ENCODE measurements at places on chromosomes 16 and 17.

GRCh38 chr16:53129281-53130158 is 74.7 kb downstream of the CHD9 start:
- DNase-seq = no peak

DNA sequence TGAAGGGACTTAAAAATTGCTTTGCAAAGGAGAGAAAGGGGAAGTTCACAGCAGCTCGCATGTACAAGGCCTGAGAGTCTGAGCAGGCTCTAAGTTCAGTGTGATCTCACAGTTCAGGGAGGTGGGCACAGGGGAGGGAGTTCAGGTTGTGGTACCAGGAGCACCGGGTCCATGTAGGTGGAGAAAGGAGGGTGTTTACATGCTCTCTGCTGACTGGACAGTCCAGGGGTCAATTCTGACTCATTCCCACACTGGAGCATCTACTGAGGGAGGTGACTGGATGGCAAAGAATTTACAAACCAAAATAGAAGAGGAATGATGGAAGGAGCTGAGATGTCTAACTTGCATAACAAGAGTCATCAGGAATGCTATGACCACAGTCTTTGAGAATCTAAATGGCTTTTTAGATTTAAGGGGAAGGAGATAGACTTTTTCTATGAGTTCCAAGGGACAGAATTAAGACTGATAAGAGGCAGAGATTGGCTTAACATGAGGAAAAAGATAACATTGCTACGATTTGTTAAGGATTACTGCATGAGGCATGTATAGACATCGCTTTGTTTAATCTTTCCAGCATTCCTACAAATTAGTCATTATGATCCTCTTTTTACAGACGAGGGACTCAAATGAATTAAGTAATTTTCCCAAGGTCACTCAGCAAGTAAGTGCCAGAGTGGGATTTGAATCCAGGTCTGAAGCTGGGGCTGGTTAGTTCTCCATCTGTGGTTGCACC is 29.9 kb downstream of the MIS12 start:
- DNase-seq = no peak

- DNase-seq = no peak
Measured at GRCh38 chr17:1647802-1648171, 1.9 kb downstream of the RILP start.

DNA sequence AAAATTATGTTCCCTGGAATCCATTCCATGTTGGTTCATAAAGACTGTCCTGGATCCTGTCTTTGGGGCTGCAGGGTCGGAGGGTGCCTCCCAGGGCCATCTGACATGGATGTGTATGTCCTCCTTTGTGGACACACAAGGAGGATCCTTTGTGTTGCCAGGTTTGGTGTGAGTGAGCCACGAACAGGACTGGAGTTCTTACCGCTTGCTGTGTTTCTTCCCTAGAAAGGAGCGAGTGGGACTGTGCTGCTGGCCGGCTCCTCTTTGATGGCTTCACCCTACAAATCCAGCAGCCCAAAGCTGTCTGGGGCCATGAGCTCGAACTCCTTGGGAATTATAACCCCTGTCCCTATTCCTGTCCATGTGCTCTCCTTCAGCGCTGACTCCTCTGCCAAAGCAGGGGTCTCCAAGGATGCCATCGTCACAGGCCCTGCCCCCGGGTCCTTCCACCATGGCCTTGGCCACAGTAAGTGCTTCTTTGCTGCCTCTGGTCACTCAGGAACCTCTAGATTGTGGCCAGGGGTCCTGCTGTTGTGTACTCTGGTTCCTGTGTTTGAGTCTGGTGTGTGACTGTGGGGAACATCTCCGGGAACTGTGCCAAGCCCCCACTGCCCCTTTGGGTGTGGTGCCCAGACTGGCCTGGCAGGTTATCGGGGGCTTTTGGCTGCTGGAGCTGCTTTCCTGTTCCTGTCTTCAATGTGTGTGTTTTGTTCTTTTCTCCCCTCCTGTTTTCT is 29.5 kb downstream of the UBN1 start:
- no peak for DNase-seq

GRCh38 chr17:27566671-27567562 is 64.1 kb upstream of the LGALS9 start:
- DNase-seq = no peak

DNA sequence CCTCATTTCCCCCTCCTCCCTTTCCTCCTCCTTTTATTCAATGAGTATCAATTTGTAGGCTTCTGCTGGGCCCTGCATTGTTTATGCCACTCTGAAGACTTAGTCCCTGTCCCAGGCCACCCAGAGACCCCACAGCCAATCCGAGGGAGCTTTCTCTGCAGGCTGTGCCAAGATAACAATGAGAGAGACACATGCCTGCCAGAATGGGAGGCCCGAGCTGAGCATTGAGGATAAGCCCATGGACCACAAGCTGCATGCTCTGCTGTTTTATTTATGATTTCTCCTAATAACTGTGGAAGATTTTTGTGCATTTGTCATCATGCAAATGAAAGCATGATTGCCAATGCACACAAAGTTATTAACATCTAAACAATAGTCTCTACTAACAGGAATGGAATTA is 3.0 kb downstream of the RCVRN start:
- DNase-seq = no peak

GRCh38 chr16:81307770-81308169 is 7.0 kb upstream of the GAN start:
- DNase-seq = no peak

GRCh38 chr17:37671824-37672547 is 28.7 kb upstream of the DDX52 start:
- no peak for DNase-seq

DNA sequence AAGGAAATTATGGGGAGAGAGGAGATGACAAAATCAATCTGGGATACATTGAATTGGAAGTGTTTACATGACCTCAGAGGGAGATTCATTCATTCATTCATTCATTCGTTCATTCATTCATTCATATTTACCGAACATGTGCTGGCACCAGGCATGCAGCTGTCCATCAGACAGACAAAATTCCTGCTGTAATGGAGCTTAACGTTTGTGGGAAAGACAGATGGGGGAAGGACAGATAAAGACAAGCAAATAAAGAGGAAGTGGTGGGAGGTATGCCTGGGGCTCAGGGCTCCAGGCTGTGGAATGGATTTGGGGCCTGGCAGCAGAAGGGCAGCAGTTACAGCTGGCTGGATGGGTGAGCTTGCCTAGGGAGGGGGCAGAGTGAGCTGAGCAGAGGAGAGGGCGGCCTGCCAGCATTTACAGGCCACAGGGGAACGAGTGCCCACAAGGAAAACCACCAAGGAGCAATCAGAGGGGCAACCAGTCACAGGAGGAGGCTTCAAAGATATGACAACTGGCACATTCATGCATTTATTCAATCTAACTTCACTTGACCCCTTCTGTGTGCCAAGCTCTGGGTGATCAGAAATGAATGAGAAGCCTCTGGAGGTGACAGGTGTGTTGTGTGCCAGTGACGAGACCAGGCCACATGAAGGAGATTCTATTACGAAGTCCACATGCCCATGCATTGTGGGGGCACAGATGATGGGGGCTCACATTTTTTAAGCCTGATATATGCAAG is 48.5 kb downstream of the ARHGAP27 start:
- no peak for DNase-seq

GRCh38 chr16:1026057-1026783 is 44.6 kb downstream of the SOX8 start:
- no peak for DNase-seq

- no peak for DNase-seq
Measured at GRCh38 chr16:86485746-86486145, 24.6 kb upstream of the FOXF1 start.

DNA sequence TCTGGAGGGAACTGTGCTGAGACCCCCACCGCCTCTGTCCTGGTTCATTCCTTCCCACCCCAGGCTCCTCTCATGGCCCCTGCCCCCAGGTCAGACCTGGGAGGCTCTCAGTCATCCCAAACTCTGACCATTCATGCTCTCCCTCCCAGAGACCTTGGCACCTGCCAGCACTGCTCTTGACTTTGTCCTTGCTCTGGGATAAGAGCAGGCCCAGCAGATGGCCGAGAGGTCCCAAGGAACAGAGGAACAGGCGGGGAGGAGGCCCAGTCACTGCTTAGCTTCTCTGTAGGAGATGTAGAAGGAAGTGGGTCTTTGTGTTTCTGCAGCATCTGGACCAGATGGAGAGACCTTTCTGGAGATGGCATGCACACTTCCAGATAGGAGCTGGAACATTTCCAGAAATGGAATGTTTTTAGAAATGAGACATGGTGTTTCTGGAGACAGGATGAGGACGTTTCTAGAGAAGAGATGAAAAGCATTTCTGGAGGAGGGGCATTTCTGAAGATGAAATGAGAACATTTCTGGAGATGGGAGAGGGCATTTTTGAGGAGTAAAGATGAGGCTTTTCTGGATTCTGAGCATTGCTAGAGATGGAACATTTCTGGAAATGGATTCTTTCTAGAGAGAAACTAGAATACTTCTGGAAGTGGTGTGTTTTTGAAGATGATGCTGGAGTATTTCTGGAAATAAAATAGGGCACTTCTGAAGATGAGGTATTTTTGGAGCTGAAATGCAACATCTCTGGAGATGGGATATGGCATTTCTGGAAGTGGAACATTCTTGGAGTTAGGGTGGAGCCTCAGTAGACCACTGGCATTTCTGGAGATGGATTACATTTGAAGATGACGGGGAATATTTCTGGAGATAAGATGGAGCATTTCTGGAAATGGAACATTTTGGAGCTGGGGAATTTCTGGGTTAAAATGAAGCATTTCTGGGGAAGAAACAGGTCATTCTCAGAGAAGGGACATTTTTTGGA is 55.2 kb downstream of the RAI1 start:
- no peak for DNase-seq

DNA sequence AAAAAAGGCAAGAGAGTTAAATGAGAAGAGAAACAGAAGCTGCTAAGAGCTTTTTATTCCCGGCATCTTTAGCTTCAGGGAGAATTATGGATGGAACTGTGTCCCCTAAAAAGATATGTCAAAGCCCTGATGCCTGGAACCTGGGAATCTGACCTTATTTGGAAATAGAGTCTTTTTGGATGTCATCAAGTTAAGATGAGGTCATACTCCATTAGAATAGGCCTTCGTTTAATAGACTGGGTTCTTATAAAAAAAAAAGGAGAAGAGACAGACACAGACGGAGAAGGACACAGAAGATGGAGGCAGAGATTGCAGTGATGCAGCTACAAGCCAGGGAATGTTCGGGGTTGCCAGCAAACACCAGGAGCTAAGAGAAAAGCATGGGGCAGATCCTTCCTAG is 24.6 kb downstream of the CACNG4 start:
- DNase-seq = no peak

DNA sequence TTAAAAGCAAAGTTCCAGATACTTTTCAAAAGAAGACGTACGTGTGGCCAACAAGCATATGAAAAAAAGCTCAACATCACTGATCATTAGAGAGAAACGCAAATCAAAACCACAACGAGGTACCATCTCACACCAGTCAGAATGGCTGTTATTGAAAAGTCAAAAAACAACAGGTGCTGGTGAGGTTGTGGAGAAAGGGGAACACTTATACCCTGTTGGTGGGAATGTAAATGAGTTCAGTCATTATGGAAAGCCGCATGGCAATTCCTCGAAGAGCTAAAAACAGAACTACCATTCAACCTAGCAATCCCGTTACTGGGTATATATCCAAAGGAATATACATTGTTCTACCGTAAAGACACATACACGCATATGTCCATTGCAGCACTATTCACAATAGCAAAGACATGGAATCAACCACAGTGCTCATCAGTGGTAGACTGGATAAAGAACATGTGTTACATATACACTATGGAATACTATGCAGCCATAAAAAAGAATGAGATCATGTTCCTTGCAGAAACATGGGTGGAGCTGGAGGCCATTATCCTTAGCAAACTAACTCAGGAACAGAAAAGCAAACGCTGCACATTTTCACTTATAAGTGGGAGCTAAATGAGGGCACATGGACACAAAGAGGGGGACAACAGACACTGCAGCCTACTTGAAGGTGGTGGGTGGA is 31.1 kb upstream of the DNAH17 start:
- DNase-seq = no peak

GRCh38 chr17:74043976-74044375 is 159.5 kb upstream of the RPL38 start:
- DNase-seq = no peak

- DNase-seq = no peak
Measured at GRCh38 chr17:17001874-17002520, 30.1 kb upstream of the TNFRSF13B start.

- DNase-seq = no peak
Measured at GRCh38 chr16:14070877-14071575, at the start of gene MRTFB. Gene MRTFB, plus strand, starts transcription at chr16:14071319. Its CDS starts 69,288 bp downstream, at chr16:14140607.

DNA sequence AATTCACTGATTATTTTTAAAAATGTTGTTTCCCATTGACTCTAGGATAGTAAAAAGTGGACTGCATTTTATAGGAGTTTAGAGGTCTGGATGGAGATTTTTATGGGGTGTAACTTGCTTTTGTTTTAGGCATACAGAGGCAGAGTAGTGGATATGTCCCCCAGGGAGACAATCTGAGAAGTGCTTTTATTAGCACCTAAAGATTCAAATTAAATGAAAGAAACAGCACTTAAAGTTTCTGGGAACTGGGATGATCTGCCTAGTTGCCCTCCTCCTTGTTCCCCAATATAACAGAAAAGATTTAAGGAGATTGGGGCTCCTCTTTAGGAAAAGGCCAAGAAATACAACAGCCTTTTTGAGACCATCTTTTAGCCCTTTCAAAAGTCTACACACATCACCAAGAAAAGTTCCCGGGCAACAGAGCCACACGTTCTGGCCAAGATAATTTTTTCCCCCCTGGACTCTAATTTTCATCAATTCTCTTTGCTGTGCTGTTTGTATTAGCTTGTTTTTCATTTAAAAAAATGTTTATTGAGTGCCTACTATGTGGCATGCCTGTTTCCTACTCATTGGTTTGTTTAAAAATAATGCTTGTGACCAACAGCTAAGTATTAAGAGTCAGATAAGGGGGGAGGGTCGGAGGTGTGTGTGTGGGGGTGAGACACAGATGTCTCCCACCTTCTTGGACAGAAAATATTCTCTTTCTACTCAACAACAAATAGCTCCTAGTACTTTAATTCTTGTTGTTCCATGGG is 2.5 kb upstream of the IGF2BP1 start:
- DNase-seq = no peak

DNA sequence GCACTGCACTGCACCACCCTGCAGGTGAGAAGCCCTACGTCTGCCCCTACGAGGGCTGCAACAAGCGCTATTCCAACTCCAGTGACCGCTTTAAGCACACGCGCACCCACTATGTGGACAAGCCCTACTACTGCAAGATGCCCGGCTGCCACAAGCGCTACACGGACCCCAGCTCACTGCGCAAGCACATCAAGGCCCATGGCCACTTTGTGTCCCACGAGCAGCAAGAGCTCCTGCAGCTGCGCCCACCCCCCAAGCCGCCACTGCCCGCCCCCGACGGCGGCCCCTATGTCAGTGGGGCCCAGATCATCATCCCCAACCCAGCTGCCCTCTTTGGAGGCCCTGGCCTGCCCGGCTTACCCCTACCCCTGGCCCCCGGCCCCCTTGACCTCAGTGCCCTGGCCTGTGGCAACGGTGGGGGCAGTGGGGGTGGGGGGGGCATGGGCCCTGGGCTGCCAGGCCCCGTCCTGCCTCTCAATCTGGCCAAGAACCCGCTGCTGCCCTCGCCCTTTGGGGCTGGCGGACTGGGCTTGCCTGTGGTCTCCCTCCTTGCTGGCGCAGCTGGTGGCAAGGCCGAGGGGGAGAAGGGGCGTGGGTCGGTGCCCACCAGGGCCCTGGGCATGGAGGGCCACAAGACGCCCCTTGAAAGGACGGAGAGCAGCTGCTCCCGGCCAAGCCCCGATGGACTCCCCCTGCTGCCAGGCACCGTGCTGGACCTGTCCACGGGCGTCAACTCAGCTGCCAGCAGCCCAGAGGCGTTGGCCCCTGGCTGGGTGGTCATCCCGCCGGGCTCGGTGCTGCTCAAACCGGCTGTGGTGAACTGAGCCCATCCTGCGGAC is 14.2 kb downstream of the PAM16 start:
- no peak for DNase-seq

- no peak for DNase-seq
Measured at GRCh38 chr17:80082403-80083135, 18.8 kb upstream of the GAA start.

Measured in chondrocyte (in vitro differentiated cells).